ENCODE measurements at places on chromosomes 6 and 20.

GRCh38 chr6:16972535-16972934 lies 129.3 kb upstream of the STMND1 start:
- DNase-seq: no peak

DNA sequence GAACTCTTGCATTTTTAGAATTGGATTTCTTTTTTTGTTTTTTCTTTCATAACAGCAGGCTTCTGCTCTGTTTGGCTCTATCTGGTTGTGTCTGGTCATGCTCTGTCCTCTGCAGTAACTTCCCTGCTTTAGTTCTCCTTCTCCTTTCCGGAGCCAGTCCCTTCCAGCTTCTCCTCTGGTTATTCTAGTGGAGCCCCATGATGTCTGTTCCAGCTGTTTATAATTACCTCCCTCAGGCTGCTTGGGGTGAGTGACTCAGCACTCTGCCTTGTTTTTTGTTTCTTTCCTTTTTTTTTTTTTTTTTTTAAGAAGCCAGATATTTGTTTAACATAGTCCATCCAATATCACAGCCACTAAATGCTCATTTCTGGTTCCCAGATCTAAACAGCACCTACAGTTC lies 409.6 kb downstream of the MAFB start:
- DNase-seq: no peak

- DNase-seq: no peak
These were observed 120.8 kb upstream of the B3GAT2 start for GRCh38 chr6:71077655-71078054.

- DNase-seq: no peak
These were observed 83.7 kb upstream of the ZNF322 start for GRCh38 chr6:26743157-26743821.

GRCh38 chr6:71393471-71393870 lies 104.9 kb downstream of the OGFRL1 start:
- DNase-seq: no peak

GRCh38 chr6:71326611-71327010 lies 38.0 kb downstream of the OGFRL1 start:
- DNase-seq: no peak

GRCh38 chr20:59735917-59736316 lies 131.6 kb downstream of the PHACTR3 start:
- DNase-seq: no peak

GRCh38 chr6:43927532-43928210 lies 157.7 kb downstream of the VEGFA start:
- DNase-seq: no peak

DNA sequence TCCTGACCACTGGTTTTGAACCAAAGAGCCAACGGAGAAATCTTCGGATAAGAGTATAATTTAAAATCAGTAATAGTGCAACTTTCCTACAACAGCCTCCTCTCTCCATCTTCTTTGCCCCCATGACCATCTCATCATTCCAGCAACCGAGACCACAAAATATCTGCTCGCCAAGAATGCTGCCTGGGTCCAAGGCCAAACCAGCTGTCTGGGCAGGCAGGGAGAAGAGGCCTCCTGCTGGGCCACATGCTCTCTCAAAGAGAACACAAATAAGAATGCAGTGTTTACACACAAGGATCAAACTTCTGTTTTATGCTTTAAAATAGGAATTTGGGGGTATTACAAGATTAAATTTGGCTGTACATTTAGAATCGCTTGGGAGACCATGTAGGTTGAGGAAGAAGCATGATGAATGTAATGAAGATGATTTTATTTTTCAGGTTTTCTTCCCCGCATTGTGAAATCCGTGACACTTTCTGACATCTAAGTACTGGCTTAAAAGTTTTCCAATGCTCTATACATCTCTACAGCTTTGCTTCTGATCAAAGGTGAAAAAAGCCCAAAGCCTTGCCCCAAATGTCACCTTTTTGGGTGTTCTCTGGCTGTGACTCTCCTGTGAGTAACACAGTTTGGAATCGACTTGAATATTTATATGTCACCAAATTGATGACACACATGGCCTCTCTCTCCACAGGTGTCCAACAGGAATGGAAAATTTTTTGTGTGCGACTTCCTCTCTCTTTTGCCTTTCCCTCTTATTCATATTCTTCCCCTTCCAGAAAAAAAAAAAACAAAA lies 79.4 kb upstream of the PROKR2 start:
- DNase-seq: no peak

GRCh38 chr6:75224303-75224926 lies 18.6 kb upstream of the COL12A1 start:
- no peak for DNase-seq

GRCh38 chr6:68638230-68638900 lies 3.3 kb downstream of the ADGRB3 start:
- no peak for DNase-seq

DNA sequence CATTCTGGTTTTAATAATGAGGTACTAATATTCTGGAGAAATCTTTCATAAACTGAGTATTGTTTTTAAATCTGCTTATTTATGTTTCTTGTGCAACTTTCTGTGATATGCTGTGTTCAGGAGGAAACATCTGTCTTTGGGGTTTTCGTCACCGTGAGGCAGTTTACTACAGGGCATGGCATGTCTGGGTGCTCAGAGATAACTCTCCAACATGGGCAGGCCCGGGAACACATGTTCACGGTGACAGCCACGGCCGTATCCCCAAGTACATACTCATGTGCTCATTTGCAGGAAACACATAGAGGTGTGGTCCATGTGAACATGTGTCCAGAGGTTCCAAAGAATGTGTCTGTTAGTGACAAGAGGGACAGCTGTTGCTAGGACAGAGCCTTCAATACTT lies 62.1 kb upstream of the CNKSR3 start:
- no peak for DNase-seq

DNA sequence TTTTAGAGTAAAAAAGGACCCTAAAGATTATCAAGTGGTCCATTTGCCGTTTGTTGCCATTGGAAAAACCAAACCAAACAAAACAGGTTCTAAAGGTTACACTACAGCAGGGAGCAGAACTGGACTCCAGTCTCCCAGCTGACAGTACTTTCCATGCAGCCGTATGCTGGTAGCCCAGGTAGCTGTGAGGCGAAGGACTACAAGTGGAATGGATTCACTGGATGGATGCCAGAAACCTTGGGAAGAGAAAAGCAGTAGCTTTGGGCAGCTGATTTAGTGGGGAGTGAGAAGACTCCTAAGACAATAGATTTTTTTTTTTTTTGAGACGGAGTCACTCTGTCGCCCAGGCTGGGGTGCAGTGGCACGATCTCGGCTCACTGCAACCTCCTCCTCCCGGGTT lies 88.3 kb downstream of the SASH1 start:
- DNase-seq: no peak

DNA sequence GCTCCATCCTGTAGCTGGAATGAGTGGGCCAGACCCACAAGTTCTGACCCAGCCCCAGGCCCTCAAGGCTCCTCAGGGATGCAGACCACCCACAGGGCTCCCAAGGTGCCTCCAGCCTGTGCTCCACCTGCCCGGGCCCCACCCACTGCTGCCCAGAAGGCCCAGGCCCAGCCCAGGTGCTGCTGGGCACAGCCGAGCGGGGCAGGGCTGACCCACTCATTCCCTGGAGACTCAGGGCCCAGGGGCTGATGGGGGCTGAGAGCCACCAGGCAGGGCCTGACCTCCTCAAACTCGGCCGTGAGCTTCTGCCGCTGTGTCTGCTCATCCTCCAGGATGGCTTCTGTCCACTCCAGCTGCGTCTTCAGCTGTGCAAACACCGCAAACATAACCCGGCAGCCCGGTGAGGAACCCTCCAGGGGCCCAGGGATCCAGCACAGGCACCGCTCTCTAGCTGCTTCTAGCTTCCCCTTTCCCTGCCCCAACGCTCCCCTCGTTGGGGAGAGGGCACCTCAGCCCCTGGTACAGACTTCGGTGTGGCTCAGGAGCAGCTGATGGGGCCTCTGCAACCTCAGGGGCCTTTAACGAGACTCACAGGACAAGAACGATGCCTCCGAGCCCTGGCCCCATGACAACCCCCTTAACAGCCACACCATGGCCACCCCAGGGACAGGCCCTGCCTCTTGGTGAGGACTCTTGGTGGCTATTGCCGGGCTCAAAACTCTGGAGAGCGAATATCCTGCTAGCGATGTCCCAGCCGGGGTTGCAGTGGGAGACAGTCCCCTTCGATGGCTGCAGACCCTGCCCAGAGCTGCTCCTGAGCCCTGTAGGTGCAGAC lies 46.0 kb downstream of the DSTN start:
- DNase-seq: no peak

- DNase-seq: no peak
These were observed 239.2 kb upstream of the FKBP1C start for GRCh38 chr6:62971976-62972658.

GRCh38 chr6:24451581-24452388 lies 37.6 kb downstream of the GPLD1 start:
- no peak for DNase-seq

DNA sequence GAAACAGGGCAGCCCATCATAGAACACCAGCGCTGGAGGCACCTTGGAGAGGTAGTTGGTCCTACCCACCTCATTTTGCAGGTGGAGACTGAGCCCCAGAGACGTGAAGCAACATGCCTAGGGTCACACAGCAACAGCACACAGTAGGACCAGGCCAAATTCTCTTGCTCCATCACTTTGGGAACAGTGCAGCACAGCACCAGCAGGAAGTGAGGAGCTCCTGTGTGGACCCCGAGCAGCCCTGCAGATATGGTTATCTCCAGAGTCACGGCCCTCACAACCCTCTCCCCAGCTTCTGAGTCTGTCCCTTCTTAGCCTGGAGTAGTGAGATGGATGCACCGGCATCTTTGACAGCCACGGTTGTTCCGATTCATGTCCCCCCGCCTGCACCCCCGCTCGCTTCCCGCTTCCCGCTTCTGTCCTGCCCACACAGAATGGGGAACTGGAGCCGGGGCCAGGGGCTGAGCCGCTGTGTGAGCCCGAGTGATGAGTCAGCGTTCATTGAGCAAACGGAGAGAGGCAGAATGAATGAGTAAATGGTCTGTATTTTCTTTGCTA lies 72.6 kb upstream of the DUSP22 start:
- DNase-seq: no peak

GRCh38 chr6:148307405-148307804 lies 35.2 kb upstream of the SASH1 start:
- no peak for DNase-seq

GRCh38 chr6:133761706-133762105 lies 127.2 kb upstream of the TCF21 start:
- no peak for DNase-seq

DNA sequence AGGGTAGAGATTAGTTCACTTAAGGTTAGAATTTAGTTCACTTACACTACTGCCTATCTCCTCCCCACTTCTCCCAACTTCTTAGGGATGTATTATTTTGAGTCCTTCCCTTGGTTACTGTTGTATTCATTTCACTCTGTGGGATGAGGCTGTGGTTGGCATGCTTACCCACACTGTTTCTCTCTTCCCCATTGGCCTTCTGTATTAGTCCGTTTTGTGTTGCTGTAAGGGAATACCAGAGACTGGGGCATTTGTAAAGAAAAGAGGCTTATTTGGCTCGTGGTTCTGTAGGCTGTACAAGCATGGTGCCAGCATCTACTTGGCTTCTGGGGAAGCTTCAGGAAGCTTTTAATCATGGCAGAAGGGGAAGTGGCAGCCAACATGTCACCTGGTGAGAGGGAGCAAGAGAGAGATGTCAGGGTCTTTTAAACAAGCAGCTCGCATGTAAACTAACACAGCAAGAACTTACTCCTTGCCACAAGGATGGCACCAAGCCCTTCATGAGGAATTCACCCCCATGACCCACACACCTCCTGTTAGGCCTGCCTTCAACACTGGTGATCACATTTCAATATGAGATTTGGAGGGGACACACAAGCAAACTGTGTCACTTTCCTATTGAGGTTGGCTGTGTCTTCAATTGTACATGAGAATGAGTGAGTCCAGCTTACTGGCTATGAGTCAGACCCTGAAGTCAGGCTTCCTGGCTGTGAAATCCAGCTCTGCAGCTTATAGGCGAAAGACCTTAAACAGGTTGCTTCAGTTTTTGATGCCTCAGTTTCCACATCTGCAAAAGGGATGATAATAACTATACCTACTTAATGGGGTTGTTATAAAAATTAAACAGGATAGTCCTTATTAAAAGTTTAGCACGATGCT lies 53.3 kb downstream of the SYNDIG1 start:
- DNase-seq: no peak

DNA sequence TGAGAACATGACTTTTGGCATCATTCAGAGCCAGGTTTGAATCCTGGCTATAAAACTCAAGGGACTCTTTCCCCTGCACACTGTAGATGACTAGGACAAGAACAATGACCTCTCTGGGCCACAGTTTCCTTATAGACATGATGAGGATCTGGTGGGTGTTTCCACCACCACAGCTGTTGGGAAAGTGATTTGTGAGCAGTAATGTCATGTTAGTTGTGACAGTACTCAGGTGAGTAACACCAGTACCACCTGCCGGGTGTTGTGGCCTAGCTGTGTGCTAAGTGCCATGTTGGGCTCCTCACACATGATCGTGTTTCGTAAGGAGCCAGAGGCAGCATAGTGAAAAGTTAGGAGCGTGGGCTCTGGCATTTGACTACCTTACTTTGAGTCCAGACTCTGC lies 24.1 kb downstream of the HM13 start:
- DNase-seq: no peak

GRCh38 chr6:41049521-41049920 lies 3.5 kb upstream of the APOBEC2 start:
- no peak for DNase-seq

DNA sequence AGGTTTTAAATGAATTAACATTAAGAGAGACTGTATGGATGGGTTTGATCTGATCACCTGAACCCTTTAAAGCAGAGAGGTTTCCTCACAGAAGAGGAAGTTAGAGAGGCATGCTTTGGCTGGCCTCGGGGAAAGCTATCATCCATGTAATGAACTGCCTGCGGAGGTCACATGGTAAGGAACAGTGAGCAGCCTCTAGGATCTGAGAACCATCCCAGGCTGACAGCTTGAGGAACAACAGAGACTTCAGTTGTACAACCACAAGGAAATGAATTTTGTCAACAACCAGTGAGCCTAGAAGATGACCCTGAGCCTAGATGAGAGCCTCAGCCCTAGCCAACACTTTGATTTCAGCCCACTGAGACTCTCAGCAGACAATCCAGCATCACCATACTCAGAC lies 2.9 kb upstream of the COL21A1 start:
- DNase-seq: no peak

DNA sequence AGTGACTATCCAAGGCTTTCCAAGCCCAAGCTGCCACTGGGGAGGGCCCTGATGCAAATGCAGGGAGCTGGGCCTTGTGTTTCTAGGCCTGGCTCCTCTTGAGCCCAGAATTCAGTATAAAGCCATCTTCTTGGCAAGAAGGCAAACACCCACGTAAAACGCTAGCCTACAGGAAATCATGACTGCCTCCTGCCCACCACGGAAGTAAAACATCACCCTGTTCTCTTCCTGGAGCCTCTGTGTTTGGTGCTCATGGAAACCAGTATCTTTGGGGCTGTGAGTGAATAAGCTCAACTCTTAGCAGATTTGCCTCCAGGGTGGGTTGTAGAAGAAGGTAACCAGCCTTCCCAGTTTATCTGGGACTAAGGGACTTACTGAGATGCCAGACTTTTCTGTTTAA lies 271.0 kb downstream of the ZNF217 start:
- DNase-seq: no peak

GRCh38 chr6:53373638-53374037 lies 24.9 kb upstream of the ELOVL5 start:
- DNase-seq: no peak

Measured in glomerular endothelial cell (primary cell).